ENCODE measurements at places on chromosomes 7 and 10.

- ATAC-seq, result no peak
Observed at GRCh38 chr10:14757394-14757793, 17.3 kb downstream of the FAM107B start.

DNA sequence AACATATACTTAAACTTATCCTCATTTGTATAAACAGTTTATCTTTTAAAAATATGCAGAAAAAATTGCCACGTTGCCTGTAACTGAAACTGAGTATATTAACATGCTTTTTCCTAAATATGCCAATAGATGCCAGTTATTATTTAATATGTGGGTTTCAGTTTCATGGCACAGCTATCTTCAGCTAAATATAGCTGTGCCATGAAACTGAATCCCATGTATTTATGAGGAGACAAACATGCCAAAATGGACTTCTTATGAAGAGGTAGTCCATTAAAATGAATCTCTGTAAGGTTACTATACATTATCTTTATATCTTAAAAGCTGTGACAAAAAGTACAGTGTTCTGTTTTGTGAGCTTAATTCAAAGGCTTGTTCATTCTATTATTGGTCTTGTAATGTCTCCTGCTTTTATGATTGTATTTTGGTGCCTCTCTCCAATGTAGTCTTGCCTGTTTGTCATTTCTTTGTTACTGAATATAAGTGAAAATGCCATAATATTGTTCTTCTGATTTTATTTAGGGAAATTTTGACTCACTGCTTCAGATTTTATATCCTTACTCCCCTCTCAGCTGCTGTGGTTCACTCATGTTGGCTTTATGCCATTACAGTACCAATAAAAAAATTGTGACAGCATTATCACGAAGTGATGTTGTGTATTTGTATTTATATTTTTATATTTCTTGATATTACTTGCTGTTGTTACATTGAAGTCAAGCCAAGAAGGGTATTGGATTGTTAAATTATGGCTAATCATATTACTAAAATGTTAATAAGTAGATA, 34.3 kb upstream of the CACNA2D1 start:
- ATAC-seq, result no peak

- ATAC-seq, result no peak
Observed at GRCh38 chr10:16231734-16232435, 204.9 kb upstream of the PTER start.

- ATAC-seq, result no peak
Observed at GRCh38 chr7:38709123-38709522, 78.0 kb upstream of the AMPH start.

DNA sequence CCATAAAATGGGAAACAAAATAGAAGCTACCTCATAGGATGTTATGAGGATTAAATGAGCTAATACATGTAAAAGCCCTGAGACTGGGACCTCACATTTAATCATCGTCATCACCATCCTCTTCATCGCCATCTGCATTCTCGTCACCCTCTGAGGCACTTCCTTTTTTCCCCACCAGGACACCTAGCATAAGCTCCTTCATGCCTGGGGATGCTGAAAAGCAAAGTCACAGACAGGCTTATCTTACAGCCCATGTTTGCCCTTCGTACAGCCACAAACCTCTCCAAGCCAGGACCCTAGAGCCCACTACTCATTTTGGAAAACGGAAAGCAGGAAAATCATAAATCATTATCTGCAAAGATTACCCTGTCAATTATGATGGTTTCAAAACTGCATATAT, 249.6 kb downstream of the GPAM start:
- no peak for ATAC-seq

DNA sequence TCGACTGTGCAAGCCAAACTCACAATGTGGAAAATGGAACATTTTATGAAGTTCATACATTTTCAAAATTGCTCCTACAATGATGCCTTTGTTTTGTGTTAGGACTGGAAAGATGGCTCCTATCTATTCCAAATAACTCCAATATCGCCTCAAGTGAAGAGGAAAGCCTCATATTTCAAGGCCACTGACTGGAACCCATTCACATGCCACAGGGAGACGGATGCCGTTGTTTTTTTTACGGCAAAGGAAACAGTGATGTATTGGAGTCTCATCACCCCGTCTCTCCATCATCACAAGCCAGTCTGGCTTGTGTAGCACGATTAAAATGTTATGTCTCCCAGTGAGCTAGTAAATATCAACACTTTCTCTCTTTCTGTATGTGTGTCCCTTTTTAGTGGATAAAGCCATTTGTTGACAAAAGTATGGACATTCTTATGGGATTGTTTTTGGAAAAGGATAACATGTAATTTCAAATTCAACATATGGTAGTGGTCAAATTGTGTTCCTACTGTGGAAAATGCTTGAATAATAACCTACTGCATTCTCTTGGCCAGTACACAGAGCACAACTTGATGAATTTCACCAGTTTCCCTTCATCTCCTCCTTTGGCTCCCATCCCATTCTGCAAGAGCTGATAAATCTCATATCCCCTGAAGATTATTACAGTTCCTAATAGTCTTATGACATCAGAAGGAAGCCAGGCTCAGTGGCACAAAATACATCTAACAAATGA, 109.5 kb upstream of the PITRM1 start:
- ATAC-seq, result no peak
